ENCODE measurements at places on chromosomes 5 and 9.

- DNase-seq = no peak
These were observed 74.2 kb downstream of the ST8SIA4 start for GRCh38 chr5:100828898-100829356.

DNA sequence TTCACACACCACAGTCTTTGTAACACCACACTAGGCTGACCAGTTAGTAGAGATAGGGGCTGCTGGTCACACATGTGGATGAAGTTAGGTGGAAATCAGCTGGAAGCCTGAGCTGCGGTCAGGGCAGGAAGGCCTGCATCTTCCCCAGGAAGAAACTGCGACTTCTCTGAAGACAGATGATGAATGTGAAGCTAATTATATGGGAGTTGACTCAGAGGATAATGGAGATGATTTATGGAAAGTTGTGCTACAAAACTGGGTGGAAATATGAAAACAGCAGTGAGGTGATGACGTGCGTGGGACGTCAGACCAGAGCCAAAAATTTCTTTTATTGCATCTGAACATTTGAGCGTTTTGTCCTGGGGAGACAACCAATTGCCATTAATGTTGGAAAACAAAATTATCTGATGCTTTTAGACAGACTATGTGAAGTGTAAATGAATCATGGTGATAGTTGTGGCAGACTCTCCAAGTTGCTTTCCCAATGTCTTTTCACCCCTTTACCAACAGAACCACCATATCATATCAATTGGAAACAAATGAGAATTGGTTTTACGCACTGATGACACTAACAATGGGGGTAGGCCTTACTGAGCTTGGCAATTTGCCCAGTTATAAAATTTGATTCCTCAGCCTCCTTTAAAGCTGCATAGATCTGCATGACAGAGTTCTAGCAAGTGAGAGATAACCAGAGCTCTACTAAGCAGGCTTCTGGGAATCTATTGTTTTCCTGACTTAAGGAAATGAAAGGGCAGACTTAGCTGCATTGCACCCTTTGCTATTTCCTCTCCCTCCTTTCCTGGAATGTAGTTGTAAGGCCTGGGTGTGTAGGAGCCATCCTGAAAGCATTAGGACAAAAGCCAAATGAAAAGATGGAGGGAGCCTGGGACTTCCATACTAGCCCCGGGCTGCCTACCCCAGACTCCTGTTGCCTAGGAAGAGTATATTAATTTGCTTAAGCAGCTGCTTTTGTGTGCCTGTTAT, 84.0 kb downstream of the RAB3C start:
- no peak for DNase-seq

DNA sequence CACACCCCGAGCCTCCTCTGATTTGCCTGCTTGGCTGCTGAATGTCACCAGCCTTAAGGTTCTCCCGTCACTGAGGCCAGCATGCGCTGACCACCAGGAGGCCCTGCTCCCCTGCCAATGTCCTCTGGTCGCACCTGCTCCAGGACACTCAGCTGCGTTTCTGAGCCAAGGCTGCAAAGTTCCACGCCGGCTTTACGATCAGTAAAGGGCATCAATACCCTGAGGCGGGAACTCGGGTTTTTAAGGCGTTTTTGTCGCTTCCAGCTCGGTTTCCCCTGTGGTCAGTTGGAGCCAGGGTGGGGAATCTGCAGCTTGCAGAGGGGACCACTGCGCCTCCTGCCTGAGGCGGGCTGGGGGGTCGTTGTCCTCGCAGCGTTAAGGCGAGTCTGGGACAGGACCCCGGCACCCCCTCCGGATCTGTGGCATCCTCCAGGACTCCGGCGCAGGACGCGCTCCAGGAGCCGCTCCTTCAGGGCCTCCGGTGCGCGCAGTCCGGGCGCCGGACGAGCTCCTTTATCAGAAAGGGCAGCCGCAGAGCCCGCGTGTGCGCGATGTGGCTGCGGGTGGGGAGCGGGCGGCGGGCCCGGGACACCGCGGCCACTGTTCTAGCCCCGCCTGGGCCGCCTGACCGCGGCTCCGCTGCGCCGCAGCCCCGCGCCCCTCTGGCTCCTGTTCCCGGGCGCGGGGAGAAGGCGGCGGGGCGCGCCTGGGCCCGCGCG, 24.1 kb upstream of the FLT4 start:
- DNase-seq = no peak

- no peak for DNase-seq
These were observed 132.9 kb downstream of the ADAMTSL1 start for GRCh38 chr9:18606846-18607245.

- DNase-seq = no peak
These were observed 13.4 kb upstream of the VPS13A start for GRCh38 chr9:77163884-77164283.

DNA sequence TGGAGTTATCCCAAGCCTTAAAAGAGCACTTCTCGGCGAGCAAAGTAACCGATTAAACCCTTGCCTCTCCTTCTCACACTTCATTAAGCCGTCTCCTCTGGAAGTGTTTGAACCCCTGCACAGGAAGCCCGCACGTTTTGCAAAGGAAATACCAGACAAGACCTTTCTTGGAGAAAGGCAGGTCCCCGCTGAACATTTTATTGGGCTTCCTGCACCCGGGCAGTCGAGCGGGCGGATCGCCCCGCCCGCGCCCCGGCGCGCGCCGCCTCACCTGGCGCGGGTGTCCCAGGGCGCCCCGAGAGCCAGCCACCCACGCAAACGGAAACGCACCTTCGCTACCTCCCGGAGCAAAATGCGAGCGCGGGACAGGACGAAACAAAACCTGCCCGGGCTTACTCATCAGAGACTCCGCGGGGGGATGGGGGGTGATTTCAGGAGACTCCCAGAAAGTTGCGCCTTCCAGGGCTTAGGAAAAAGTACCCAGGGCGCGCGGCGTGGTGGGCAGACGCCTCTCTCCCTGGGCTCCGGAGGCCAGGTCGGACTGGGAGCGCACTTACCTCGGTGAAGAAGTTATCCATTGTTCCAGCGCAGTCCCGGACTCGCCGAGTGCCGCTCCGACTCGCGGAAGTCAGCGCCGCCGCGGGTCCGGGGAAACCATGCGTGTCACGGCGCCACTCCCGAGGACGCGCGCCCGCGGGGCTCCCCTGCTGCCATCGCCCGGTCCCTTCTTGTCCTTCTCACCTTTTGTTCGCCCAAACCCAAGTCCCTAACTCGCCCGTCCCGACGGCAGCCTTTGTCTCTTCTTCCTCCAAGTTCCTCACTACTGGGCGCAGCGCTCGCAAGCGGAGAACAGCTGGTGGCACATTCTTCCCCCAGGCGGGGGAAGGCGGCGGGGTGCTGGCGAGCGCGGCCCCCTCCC, 598 bp downstream of the MYO10 start:
- DNase-seq = no peak

- DNase-seq = no peak
These were observed 85.0 kb downstream of the PRRT1B start for GRCh38 chr9:131630205-131630831.

- DNase-seq = peak; percentile 78
These were observed 73.4 kb upstream of the MELK start for GRCh38 chr9:36499174-36499890.

DNA sequence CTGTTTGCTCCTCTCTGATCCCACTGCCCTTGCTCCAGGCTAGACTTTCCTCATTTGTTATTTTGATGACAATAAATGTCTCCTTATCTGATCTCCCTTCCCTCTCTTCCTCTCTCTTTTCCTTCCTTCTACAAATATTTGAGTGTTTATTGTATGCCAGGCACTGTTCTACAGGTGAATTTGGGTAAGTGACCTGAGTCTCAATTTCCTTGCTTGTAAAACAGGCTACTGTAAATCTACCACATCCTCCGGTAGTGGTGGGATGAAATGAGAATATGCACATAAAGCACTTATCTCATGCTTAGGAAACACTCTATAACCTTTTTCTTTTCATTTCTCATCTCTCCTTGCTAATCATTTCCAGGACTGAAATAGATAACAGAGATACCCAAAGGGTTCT, 86.4 kb downstream of the HMHB1 start:
- no peak for DNase-seq

DNA sequence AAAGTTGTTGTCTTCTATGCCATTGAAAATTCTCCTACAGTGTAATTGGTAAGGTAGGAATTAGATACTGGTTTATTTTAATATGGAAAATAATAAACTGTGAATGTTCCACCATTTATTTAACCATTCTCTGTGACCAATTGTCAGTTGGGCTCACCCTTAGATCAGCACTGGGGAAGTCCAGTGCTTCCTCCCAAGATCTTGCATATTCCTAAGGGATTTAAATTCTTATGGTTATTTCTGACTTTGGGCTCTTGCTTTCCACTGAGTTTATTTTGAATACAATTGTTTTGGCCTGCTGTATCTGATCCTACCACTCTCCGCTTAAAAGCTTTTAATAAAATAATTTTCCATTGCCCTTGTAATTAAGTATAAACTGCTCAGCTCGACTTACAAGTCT, 137.4 kb downstream of the OR2K2 start:
- DNase-seq = no peak

GRCh38 chr5:179798144-179798770, 4.5 kb downstream of the LTC4S start:
- no peak for DNase-seq

GRCh38 chr5:78320401-78320800, 25.9 kb upstream of the AP3B1 start:
- no peak for DNase-seq

- no peak for DNase-seq
These were observed 9.6 kb downstream of the NDFIP1 start for GRCh38 chr5:142118155-142118686.

DNA sequence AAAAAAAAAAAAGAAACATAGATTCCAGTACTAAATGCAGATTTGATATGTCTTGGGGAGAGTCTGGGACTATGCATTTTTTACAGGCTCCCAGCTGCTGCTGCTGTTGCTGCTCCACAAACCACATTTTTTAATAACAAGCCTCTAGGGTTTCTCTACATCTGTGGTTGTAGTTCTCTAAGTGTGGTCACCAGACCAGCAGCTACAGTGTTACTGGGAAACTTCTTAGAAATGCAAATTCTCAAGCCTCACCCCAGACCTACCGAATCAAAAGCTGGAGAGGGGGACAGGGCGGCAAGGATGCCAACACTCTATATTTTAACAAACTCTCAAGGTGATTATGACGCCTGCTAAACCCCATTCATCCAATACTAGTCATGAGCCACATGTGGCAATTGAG, 293.4 kb upstream of the PTGER4 start:
- no peak for DNase-seq

DNA sequence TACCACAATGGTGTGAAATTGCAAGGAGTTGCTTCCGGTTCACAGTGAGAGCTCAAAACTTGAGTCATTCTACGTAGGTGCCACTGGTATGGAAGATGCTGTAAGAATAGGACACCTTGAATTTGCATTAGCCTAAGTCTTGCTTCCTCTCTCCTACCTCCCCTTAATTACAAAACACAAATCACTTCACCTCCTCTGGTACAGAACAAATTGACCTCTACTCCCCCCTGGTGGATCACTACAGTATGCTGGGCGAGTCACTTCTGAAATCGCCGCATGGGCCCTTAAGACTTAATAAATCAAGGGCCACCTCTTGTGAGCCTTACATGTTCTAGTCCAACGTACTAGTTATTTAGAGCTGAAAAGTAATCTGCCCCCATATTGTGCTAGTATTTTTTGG, 145.3 kb upstream of the SMARCA2 start:
- DNase-seq = peak; percentile 49

GRCh38 chr9:126793686-126794417, 11.0 kb upstream of the ZBTB43 start:
- DNase-seq = no peak

GRCh38 chr5:159104051-159104651, 4.4 kb upstream of the EBF1 start:
- peak; percentile 79 for DNase-seq

- DNase-seq = no peak
These were observed 54.5 kb downstream of the DCP2 start for GRCh38 chr5:113031104-113031503.

DNA sequence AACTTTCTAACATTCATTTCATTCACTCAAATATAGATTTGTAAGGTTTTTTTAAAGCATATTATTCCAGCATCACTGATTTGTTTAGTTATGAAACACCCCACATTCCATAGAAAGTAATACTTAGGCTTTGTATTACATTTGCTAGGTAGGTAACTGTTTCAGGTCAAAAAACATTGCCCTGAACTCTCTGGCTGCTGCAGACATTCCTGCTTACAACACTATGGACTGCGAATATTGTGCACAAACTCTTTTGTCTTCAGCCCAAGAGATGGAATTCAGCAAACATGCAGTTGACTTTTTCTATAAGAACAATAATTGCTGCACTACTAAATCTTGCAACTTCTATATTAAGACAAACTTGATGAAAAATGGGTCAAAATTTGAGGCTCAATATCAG, 301.0 kb downstream of the ARL15 start:
- DNase-seq = no peak

GRCh38 chr5:34841816-34842215, 2.9 kb downstream of the TTC23L start:
- no peak for DNase-seq

- DNase-seq = peak; percentile 66
These were observed at the start of gene SUSD1 for GRCh38 chr9:112174965-112175795. Gene SUSD1 (minus strand): TSS chr9:112175297. CDS start chr9:112175235, 62 bp downstream.

DNA sequence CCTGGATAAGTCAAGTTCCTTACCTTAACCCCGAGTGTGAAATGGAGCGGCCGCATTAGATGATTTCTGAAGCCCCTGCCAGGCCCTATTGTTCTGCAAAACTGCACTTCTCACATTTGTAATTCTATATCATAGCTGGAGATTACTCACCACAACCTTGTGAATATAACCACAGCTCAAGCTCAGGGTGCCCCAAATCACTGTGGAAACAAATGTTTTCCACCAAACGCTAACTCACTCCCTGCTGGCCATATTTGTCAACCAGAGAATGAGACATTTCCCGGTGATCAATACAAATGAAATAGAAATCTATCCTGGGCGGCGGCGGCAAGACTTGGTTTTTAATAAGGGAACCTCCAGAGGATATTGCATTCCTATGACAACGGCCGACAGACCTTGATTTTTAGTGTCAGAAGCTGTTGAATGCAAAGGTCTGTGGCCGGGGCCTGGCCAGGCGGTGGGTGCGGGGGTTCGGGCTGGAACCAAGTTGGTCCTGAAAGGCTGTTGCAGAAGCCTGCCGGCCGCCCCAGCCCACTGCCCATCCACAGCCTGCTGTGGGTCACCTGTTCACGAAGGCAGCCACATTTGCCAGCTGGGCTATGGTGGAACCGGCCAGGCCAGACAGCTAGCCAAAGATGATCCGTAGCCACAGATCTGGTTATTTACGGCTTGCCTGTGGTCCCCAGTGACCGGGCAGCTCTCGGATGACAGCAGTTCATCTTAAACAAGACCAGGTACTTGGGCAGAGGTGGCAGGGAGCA, 93.9 kb upstream of the LMX1B start:
- DNase-seq = peak; percentile 52

- no peak for DNase-seq
These were observed 333.4 kb upstream of the PUM3 start for GRCh38 chr9:3177146-3177761.

GRCh38 chr9:28423255-28423654, 850.0 kb upstream of the C9orf72 start:
- no peak for DNase-seq

Data from ecto neural progenitor cell (in vitro differentiated cells).